GM23248 (cell line): ENCODE measurements at places on chromosomes 5 and 9. TPM values are rescaled to one million over a fixed set of nuclear protein-coding genes. Genes with fewer than 3 reads are reported as not detected.

GRCh38 chr5:135161221-135161620 is 127.2 kb upstream of the PITX1 start:
- no peak overlapping the region for H3K4me3 ChIP-seq
- no peak overlapping the region for H3K27ac ChIP-seq
- DNase-seq, result no peak

GRCh38 chr5:172142709-172143215 is 45.3 kb downstream of the STK10 start:
- no peaks in the 10 kb centered on the region for H3K27me3 ChIP-seq
- 0 out of 2 replicates have a peak, but pooled peaks cover 3% of the 10 kb centered on the region for H3K4me1 ChIP-seq
- no peak overlapping the region for H3K4me3 ChIP-seq
- no peak overlapping the region for H3K27ac ChIP-seq
- no peaks in the 10 kb centered on the region for H3K36me3 ChIP-seq
- DNase-seq, result no peak

DNA sequence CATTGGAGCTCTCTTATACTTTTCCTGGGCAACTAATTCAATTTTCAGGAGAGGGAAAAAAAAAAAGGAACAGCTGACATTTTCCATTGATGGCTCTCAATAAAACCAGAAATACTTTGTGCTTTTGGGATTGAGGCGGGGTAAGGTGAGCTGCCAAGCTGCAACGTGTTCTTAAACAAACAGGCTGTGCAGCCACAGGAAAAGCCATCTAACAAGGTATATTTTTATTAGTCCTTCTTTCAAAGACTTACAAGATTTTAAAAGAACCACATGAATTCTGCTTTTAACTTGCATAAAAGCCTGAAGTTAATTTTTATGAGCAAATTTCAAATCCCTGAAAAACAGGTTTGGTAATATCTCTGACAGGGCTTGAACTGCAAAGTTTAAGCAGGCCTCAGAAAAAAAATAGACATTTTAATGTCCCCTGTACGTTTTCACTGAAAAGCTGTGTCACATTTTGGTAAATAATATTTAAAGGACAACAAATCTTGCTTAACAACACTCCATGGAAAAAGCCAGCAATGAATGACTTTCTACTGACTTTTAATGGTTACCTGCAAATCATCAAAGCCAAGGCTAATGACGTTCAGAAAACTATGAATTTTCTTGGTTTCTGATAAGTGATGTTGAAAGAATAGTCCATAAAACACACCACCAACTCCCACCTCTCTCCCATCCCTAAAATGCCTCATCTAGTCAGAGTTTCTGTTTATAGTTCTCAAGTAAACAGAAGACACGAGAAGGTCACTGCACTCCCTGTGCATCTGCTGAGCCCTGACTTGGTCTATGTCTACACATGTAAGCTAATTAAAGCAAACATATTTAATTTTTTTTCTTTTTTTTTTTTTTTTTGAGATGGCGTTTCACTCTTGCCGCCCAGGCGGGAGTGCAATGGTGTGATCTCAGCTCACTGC is 433.6 kb downstream of the PIK3R1 start:
- H3K36me3 ChIP-seq, result no peaks in the 10 kb centered on the region
- H3K4me3 ChIP-seq, result no peak overlapping the region
- no peak for DNase-seq
- H3K4me1 ChIP-seq, result no peaks in the 10 kb centered on the region

GRCh38 chr5:3126639-3127038 is 375.2 kb upstream of the IRX2 start:
- H3K4me3 ChIP-seq, result no peak overlapping the region
- H3K36me3 ChIP-seq, result no peaks in the 10 kb centered on the region
- DNase-seq, result no peak
- H3K4me1 ChIP-seq, result no peaks in the 10 kb centered on the region
- H3K27ac ChIP-seq, result no peak overlapping the region

DNA sequence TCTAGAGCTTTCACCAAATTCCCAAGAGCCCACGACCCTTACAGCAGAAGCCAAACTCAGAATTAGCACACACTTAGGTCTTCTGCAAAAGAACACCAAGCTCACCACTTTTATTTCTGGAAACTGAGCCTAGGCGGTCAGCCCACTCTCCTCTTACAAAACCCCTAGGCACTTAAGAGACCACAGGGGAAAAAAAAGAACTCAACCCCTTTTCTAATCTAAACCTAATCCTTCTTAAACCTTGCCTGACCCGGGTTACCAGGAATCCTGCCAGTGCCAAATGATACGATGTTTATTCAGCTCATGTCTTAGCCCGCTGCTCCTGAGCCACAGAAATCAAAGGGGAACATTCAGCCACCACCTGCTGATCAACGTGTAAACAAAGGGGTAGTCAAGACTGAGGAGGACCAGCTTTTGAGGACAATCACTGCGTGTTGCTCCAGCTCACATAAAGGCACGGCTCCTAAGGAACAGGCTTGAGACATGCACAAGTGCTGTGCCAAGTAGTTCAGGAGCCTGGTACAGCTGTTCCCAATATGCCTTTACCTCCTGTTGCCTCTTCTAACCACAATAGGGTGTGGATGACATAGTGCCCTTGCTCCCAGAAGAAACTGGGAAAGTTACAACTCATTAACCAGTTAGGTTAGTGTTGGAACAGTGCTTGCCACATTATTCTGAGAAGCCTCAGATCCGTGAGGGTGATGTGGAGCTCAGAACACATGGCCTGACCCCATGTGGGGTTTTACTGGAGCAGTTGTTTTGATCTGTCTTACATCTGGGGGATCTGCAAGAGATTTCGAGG is 49.3 kb downstream of the ZFAND5 start:
- no peaks in the 10 kb centered on the region for H3K36me3 ChIP-seq
- peak overlapping the region; percentile 38 for H3K4me3 ChIP-seq
- no peak overlapping the region; the same call in 1 of the 2 replicates for H3K27ac ChIP-seq

- no peaks in the 10 kb centered on the region for H3K4me1 ChIP-seq
- H3K36me3 ChIP-seq, result no peaks in the 10 kb centered on the region
- H3K27me3 ChIP-seq, result no peaks in the 10 kb centered on the region; the same call in 1 of the 2 replicates
- no peak overlapping the region for H3K4me3 ChIP-seq
- DNase-seq, result no peak
Measured at GRCh38 chr5:123217173-123217572, 128.1 kb downstream of the PRDM6 start.

GRCh38 chr5:676699-677076 is 16.5 kb downstream of the TPPP start:
- H3K36me3 ChIP-seq, result no peaks in the 10 kb centered on the region
- no peak overlapping the region for H3K27ac ChIP-seq
- no peak overlapping the region for H3K4me3 ChIP-seq
- no peaks in the 10 kb centered on the region for H3K4me1 ChIP-seq
- no peak for DNase-seq

Gene IL7R
- 12.6 and 16.9 TPM in 2 replicates for total RNA-seq

Gene ADGRD2
- not detected in 2 replicates for total RNA-seq

Gene HMMR
- total RNA-seq, result 10.7 and 13.9 TPM in 2 replicates
